ENCODE measurements at places on chromosomes 13 and 19.

DNA sequence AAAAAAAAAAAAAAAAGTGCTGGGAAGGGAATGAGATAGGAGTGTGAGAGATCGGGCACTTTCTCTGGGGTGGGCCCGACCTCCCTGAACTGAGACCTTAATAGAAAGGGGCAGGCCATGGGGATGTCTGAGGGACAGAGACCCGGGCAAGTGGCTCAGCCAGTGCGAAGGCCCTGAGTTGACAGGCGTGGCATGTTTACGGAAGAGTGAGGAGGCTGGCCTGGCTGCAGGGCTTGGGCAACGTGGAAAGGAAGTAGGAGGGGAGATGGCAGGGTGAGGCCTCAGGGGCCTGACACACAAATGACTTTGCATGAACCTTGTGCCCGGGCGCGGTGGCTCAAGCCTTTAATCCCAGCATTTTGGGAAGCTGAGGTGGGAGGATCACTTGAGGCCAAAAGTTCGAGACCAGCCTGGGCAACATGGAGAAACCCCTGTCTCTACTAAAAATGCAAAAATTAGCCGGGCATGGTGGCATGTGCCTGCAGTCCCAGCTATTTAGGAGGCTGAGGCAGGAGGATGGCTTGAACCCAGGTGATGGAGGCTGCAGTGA, 13.9 kb downstream of the FCHO1 start:
- DNase-seq: no peak

- DNase-seq: no peak
Measured at GRCh38 chr19:29084266-29084665, 128.7 kb downstream of the UQCRFS1 start.

GRCh38 chr19:42528354-42529247, at the start of gene CEACAM1:
CEACAM1 (minus strand) TSS chr19:42528481; CDS start chr19:42528374, 107 bp downstream.
- no peak for DNase-seq

DNA sequence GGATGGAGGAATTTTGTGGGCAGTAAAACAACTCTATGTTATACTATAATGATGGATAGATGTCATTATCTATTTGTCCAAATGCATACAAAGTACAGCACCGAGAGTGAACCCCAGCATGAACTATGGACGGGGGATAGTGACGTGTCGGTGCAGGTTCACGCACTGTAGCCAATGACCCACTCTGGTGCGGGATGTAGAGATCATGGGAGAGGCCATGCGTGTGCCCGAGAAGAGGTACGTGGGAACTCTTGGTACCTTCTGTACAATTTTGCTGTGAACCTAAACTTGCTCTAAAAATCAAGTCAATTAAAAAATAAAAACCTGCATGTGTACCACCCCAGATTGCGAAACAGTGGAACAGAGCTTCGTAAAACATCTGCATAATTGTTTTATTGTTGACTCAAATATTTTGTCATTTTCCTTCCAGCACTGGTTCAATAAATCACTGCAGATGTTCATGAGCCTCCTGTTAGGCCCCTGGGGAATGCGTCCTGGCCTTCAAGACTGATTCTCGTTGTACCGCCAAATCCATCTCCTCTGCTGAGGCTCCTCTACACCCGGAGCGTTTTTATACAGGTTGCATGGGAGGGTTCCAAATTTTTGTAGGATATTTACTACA, 30.9 kb downstream of the COL4A1 start:
- no peak for DNase-seq

DNA sequence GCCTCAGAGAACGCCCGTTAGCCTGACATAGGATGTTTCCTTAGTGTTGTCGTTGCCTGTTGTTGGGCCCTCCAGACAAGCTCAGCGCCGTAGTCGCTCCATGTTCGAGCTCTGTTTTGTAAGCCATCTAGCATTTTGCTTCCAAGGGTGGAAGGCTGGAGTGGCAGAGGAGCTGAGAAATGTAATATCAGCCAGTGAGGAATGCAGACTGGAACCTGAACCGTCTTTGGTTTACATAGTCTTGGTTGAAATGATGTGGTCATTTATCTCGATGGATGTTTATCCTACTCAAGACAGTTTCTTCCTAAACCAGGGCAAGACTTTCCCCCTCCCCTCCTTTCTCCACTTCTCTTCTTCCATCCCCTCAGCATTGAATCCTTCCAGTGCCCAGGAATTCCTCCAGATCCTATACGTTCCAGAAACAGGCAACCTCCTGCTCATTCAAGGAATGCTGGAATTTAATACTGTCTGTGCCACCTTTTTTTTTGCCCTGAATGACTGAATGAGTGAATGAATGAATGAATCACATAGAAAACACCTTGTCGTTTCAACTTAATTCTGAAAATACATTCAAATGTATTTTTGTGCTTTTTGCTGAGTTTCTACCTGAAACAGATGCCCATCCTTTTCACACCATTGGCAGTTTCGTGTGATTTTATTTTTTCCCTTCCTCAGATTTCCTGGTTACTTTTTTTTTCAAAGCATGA, 109.5 kb upstream of the MBNL2 start:
- no peak for DNase-seq

DNA sequence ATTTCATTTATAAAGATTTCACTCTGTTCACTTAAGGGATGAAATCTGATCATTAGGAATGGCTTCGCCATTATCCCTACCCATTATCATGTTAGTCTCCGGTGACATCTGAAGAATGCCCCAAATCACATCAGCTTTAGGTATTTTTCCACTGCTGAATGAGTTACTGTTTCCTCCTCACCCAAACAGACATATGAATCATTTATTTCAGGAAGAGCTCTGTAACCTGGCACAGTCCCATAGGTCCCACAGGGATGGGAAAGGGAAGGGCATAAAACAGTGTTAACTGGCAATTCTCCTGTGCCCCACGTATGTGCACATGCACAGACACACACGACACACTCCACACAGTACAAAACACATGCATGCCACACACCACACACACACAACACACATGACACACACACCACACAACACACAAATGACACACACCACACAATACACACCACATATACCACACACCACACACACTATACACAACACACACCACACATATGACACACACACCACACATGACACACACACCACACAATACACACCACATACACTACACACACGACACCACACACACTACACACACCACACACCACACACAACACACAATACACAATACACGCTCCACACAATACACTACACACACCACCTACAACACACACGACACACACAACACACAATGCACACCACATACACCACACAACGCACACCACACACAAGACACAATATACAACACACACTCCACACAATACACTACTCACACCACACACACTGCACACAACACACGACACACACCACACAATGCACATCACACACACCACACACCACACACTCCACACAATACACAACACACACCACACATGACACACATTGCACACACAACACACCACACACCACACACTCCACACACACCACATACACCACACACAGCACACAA, 15.4 kb downstream of the TMEM255B start:
- DNase-seq: peak; percentile 32

GRCh38 chr13:91904005-91904404, 505.6 kb downstream of the GPC5 start:
- no peak for DNase-seq

GRCh38 chr13:109869312-109870237, 83.2 kb upstream of the IRS2 start:
- peak; percentile 66 for DNase-seq

GRCh38 chr19:11378319-11379189, 4.1 kb downstream of the SWSAP1 start:
- peak; percentile 74 for DNase-seq

DNA sequence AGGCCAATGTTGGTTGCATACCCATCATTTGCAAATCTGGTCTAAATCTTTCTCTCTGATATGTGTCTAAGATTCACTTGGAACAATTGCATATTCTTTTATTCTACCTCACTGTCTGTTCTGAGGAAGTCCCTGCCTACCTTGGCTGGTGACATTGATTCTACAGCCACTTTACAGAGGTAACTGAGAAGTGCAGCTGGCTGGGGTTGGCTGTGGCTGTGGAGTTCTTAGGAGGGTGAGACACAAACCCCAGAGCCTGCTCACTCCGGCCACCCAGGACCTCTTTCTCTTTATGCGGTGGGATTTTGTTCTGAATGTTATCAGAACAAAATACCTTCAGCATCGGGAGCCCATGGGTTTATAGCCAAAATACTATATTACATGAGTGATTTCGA, 54.5 kb upstream of the IRS2 start:
- no peak for DNase-seq

DNA sequence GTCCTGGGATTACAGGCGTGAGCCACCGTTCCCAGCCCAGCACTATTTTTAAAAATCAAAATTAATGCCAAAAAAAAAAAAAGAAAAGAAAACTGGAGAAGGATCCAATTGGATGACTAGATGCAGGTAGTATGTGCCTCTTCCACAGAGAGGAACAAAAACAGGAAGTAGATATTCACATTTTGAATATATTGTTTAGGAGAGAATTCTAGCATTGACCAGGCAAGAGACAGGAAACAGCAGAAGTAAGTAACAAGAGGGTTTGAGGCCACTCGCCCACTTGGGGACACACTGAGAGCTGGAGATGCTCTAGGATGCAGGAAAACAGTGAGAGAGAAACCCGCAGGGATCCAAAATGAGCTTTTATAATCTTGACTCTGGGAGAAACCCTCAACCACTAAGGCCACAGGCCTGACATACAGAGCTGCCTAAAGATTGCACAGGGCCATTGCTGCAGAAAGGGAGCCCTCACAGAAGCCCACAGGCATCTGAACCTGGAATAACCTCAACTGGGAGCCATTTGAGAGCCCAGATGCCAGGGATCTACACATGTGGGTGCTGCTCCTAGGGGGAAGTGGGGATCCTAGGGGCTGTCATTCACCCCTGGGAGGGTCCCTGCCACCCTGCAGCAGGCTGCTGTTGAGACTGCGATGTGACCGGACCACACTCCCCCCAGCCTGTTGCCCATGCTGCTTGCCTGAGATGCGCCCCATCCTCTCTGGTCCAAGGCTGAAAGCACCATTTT, 28.2 kb downstream of the IGFL2 start:
- DNase-seq: no peak

DNA sequence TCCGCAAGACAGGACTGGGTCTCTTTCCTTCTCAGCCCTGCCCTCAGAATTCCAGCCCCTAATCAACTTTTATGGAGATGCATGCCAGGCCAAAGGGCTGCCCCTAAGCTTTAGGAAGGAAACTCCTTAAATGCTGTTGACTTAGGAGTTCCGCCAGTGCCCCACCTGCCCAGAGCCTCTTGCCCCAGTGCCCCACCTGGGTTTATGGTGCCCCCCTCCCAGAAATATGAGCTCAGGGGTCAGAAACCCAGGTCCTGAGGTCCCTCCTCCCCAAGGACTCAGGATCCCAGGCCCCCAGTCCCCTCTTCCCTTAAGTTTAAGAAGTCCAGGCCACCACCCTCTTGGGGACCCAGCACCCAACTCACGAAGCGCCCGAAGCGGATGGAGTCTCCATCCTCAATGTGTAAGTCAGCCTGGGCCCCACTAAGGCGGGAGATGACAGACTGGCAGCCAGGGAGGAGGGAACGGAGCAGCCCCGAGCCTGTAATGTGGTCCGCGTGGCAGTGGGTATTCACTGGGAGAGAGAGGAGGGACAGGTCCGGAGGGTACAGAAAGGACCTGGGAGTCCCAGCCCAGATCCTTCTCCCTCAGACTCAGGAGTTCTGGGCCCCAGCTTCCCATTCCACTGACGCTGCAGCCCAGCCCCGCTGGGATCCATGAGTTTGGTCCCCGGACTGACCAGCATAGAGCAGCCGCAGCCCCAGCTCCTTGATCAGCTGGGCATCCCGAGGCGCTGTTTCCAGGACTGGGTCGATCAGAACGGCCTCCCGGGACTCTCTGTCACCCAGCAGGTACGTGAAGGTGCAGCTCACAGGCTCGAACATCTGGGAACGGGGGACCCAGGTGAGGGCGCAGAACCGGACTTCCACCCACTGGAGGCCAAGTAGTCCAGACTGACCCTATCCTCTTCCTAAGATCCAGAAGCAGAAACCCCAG, 897 bp downstream of the ETHE1 start:
- no peak for DNase-seq

- no peak for DNase-seq
Measured at GRCh38 chr13:61770681-61771080, 355.0 kb upstream of the PCDH20 start.

DNA sequence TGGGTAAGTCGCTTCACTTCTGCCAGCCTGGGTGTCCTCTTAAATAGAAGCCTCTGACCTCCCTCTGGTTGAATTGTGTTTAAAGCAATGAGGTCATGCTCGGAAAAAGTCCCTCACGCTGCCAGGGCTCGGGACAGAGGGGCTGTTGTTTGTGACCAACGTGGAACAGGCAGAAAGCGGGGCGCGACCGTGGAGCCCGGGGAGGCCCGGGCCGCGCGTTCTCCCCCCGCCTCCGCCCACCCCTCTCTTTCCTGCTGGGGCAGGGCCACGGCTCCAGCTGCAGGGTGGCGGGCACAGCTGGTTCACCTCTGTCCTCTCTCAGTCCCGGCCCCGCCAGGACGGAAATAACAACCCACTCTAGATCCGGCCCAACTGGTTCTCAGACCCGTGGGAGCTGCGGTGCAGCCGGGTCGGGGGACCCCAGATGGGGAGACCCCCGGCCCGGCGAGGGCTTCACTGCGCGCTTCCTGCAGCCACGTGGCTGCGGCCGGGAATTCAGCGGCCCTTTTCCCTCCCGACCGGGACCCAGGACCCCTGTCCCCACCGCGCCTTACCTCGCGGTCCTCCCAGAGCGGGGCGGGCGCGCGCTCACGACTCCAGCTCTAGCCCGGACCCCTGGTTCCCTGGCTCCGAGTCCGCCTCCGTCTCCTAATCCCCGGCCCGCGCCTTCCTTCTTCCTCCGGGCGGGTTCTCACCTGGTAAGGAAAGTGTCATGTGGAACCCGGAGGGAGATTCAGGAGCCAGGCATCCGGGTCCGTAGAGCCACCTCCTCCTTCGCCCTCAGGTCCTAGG, 1.9 kb downstream of the CDC42EP5 start:
- DNase-seq: no peak

- no peak for DNase-seq
Measured at GRCh38 chr19:18440415-18440877, 2.5 kb upstream of the ISYNA1 start.

GRCh38 chr19:28213470-28214082, 999.4 kb downstream of the UQCRFS1 start:
- no peak for DNase-seq

DNA sequence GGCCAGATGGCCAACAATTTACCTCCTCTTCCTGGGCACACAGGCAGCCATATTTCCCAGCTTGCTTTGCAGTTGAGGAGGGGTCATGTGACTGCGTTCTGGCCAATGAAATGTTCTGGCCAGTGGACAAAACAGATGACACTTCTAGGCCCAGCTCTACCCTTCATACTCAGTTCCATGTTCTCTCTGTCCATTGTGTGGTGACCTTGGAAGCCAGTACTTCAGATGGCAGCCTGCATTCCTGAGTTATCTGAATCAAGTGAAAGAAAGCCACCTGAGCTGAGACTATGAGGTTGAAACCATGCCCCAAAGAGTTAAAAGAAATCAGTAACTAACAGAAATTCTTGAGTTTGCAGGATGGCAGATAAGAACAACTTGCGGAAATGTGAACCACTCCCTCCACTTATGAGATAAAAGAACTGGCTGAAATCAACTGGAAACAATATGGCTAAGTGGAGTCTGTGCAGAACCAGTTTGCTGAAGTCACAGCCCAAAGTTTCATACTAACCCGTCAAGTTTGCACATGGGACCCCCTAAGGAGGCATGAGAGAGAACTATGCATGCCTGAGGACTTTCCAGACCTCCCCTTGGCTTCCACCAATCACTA, 8.1 kb downstream of the FAM187B start:
- DNase-seq: no peak
